ENCODE measurements at places on chromosomes 16 and 17. TPM values are rescaled to one million over a fixed set of nuclear protein-coding genes. Genes with fewer than 3 reads are reported as not detected.

The ZNF624 gene
- total RNA-seq = 4.8 TPM

- no peak for DNase-seq
These were observed 8.1 kb upstream of the ZFPM1 start for GRCh38 chr16:88444826-88445582.

DNA sequence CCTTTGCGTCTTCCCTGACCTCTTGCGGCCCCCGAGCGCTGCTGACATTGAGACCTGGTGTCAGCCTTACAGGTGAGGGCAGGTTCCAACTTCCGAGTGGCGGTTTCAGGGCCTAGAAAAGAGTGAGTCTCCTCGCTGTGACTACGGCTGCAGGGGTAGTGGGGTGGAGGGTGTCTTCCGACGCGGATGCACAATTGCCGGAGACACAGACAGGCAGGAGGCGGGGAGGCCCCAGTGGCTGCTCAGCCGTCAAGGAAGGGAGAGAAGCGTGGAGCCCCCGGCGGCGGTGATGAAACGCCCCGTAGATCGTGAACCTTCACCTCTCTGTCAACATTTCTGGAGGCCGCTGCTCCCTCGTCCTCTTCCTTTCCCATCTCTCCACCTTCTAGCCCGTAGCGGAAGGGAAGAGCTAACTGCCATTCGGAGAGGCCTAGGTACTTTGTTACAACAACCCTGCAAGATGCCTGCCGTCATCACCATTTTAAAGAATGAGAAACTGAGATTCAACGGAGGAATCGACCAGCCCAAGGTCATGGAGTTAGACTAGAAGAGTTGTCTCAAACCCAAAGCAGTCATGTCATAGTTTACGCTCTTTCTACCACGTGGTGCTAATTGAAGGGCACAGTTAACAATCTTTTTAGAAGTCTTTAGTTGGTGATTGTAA is 485 bp downstream of the DNAJA3 start:
- no peak for DNase-seq

- DNase-seq = peak; percentile 86
These were observed 668 bp downstream of the ATPAF2 start for GRCh38 chr17:18038149-18038850.

DNA sequence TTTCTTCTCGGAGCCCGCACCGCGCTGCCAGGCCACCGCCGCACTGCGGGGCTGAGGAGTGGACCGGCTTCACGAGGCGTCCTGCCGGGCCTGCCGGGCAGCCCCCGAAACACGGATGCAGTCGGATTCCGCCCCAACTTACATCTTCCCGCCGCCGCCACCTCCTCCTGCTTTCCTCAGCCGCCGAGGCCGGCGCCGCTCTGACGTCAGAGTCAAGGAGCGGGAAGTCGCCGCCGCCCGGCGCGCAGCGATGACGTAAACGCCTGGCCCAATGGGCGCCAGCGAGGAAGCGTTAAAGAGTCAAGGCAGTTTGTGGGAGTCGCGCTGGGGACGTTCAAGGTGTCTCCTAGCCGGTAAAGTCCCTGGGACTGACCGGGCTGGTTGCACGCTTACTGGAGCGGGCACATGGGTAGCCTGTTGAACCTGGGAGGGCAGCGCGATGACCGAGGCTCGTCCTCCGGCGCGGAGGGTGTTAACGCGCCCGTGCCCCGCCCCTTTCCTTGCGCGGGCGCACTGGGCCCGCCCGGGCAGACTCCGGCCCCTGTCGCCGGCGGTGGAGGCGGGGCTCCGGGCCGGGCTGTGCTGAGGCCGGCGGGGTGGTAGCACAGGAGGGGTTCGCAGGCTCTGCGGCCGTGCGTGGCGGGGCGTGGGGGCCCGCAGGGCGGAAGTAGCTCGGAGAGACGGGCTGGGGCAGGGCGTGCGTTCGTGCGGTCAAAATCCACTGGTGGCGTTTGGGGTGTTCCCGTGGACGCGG is at the start of gene RNPS1:
RNPS1 (minus strand) TSS at position 214 of the 754 bp plus-strand sequence. CDS start 3,483 bp downstream, outside the sequence.
- DNase-seq = peak; percentile 98

GRCh38 chr17:30351735-30352134 is 17.9 kb upstream of the TMIGD1 start:
- DNase-seq = no peak

GRCh38 chr17:76404976-76405563 is 20.7 kb downstream of the SPHK1 start:
- DNase-seq = no peak

GRCh38 chr16:31090540-31090939 is 1.8 kb upstream of the PRSS53 start:
- peak; percentile 29 for DNase-seq

- no peak for DNase-seq
These were observed 6.0 kb downstream of the TBC1D24 start for GRCh38 chr16:2480948-2481347.

- DNase-seq = no peak
These were observed 34.4 kb upstream of the MNT start for GRCh38 chr17:2435181-2435741.

The USH1G gene
- total RNA-seq = not detected
